ENCODE measurements at places on chromosomes 7 and 10.

DNA sequence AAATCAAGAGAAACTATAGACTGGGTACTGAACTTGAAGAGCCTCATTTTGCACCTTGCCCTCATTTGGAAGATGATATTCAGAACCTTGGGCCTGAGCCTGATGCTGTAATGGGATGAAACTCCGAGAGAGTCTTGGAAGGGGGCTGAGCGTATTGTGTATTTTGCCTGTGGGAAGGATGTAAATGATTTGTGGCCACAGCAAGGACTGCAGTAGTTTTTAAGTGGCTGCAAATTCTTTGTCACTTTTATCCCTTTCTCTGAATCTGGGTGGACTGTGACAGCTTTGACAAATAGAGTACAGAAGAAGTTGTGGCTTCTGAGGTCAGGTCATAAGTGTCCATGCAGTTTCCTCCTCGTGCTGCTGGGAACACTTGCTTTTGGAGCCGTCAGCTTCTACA is 221.2 kb downstream of the ADRA2A start:
- DNase-seq, result peak; percentile 10
- H3K4me3 ChIP-seq, result no peak overlapping the region

DNA sequence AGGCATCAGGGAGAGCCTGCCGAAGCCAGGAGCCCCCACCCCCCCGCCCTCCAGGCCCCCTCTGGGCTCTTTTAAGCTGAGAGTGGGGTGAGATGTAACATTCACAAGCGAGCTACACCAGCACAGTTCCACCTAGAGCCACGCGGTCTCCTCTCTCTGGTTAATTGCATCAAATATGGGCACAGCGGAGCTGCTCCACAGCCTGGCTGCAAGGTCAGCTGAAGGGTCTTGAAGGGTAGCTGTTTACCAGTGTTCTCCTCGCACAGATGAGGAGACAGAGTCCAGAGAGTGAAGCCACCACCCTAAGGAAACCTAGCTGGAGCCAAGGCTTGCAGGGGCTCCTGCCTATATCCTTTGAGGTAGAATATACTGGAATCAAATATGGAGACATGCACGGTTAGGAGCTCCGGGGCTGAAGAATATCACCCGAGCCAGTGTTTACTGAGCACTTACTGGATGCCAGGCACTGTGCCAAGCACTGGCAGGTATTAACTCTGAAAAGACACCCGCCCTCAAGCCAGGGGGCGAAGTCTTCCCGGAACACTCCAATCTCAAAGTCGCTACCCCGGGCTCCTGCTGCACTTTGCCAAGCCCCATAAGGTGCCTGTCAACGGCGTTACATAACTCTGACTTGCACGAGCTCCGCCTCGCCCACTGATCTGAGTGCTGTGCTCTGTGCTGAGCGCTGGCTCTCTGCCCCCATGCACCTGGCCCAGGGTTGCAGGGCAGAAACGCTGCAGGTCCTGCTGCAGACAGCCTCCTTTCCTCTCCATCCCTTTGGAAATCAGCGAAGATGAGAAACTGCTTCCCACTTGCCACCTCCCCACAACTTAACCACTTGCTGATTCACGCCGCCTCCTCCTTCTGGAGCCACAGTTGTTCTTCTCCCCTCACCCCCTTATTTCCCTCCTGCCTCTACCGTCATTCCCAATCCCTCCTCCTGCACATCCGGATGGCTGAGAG is 5.4 kb downstream of the CHST15 start:
- H3K36me3 ChIP-seq, result no peaks in the 10 kb centered on the region
- no peaks in the 10 kb centered on the region for H3K27me3 ChIP-seq
- no peak for DNase-seq
- H3K27ac ChIP-seq, result no peak overlapping the region

DNA sequence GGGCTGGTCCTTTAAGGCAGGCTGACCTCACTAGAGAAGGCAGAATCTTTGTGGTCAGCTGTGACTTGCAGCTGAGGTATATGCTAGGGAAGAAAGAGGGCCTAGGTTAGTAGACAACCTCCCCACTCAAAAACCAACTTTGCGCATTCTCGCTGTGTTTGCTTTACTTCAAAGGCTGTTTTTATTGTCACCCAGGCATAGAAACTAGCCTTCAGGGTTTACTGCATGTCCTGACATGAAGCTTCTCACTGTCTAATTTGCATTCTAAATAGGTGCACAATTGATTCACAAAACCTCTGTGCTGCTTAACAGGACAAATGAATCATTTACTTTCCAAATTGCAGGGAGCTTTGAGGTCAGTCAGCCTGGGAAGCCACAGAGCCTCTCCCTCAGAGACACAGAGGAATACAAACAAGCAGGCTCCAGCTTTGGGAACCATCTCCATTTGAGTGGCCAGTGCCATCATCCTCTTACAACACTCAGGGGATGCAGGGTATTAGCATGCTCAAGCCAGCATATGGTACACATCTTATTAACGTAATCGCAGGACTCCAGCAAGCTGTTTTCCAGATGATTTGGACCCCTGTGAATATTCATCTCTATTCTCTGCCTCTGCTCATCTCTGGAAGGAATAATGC is 596.4 kb upstream of the GHITM start:
- no peak overlapping the region for H3K27ac ChIP-seq
- DNase-seq, result no peak
- H3K36me3 ChIP-seq, result no peaks in the 10 kb centered on the region
- H3K27me3 ChIP-seq, result no peaks in the 10 kb centered on the region
- H3K4me3 ChIP-seq, result no peak overlapping the region
- H3K4me1 ChIP-seq, result no peaks in the 10 kb centered on the region

DNA sequence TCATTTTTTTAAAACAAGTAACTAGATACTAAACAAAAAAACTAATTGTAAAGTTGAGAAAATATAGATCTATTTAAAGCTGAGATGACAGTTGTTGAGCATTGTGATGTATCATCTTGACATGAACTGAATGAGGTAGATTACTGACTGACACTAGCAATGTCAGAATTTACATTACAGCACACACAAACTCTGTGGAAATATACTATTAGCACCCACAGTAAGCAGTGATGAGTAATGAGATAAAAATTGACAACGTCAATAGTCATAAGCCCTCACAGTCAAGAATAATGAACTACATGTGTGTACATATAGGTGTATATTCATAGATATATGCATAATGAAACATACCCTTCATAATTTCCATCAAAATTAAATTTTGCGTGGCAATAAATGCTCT is 368.4 kb downstream of the TFEC start:
- no peak for DNase-seq
- H3K27ac ChIP-seq, result no peak overlapping the region
- H3K27me3 ChIP-seq, result no peaks in the 10 kb centered on the region
- H3K36me3 ChIP-seq, result no peaks in the 10 kb centered on the region
- no peak overlapping the region for H3K4me3 ChIP-seq

DNA sequence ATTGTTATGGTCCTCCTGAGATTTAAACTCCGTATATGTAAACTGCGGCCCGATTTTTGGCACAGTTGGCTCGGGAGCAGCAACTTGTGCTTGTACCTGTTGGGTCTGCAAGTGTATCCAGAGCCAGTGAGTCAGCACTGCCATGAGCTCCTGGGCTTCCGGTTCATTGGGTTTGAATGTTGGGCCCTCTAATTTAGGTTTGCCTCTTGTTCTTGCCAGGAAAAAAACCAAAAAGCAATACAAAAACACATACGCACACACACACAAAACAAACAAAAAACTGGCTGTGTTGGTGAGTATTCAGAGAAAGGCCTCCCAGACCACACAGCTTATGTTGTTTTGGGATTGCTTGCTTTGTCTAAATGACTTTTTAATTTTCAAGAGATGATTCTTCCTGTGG is 26.3 kb downstream of the SND1 start:
- no peak overlapping the region for H3K4me3 ChIP-seq
- DNase-seq, result no peak
- H3K36me3 ChIP-seq, result no peaks in the 10 kb centered on the region
- H3K4me1 ChIP-seq, result no peaks in the 10 kb centered on the region
- no peaks in the 10 kb centered on the region for H3K27me3 ChIP-seq

DNA sequence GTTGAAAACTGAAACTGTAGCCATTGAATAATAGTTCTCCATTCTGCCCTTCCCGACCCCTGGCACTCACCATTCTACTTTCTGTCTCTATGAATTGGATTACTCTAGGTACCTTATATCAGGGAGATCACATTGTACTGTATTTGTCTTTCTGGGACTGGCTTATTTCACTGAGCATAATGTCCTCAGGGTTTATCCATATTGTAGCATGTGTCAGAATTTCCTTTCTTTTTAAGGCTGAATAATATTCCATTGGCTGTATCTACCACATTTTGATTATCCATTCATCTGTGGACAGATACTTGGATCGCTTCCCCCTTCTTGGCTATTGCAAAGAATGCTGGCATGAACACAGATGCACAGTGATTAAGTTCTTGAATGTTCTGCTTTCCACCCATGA is 107.4 kb downstream of the CDH23 start:
- no peaks in the 10 kb centered on the region for H3K4me1 ChIP-seq
- no peaks in the 10 kb centered on the region for H3K27me3 ChIP-seq

GRCh38 chr10:18735711-18736110 is 76.5 kb downstream of the ARL5B start:
- DNase-seq, result no peak
- H3K27me3 ChIP-seq, result no peaks in the 10 kb centered on the region
- no peaks in the 10 kb centered on the region for H3K36me3 ChIP-seq
- no peak overlapping the region for H3K27ac ChIP-seq
- H3K4me3 ChIP-seq, result no peak overlapping the region

DNA sequence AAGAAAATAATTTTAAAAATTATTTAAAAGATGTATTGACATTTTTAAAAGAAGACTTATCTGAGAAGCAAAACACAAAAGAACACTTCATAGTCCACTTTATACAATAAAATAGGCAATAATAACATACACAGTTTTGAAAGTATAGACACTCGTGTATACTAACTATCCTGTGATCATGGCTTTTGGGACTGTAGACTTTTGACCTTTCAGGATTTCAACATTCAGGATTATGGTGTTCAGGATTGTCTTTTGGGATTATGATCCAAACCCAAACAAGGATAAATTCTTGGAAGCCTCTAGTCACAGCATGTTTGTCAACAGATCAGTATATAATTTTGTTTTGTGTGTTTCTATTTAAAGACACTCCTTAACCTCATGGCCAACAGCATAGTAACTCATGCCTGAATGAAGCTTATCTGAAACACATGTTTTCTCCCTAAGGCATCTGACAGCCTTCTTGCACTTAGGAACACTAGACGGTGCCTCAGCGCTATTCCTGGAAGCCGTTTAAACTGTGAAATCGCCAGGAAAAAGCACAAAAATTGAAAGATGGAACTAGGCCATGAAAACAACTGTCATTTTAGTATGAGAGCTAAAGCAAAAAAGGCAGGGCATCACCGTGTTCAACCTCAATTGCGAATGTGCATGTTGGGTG is 29.9 kb downstream of the GSAP start:
- H3K27me3 ChIP-seq, result no peaks in the 10 kb centered on the region
- H3K4me3 ChIP-seq, result no peak overlapping the region
- no peaks in the 10 kb centered on the region for H3K36me3 ChIP-seq
- no peaks in the 10 kb centered on the region for H3K4me1 ChIP-seq
- H3K27ac ChIP-seq, result no peak overlapping the region
- DNase-seq, result no peak

GRCh38 chr10:71659111-71659634 is 60.4 kb downstream of the C10orf105 start:
- no peak overlapping the region for H3K4me3 ChIP-seq
- peak; percentile 61 for DNase-seq
- no peaks in the 10 kb centered on the region for H3K36me3 ChIP-seq
- peaks cover 9% of the 10 kb centered on the region for H3K4me1 ChIP-seq
- no peak overlapping the region for H3K27ac ChIP-seq

DNA sequence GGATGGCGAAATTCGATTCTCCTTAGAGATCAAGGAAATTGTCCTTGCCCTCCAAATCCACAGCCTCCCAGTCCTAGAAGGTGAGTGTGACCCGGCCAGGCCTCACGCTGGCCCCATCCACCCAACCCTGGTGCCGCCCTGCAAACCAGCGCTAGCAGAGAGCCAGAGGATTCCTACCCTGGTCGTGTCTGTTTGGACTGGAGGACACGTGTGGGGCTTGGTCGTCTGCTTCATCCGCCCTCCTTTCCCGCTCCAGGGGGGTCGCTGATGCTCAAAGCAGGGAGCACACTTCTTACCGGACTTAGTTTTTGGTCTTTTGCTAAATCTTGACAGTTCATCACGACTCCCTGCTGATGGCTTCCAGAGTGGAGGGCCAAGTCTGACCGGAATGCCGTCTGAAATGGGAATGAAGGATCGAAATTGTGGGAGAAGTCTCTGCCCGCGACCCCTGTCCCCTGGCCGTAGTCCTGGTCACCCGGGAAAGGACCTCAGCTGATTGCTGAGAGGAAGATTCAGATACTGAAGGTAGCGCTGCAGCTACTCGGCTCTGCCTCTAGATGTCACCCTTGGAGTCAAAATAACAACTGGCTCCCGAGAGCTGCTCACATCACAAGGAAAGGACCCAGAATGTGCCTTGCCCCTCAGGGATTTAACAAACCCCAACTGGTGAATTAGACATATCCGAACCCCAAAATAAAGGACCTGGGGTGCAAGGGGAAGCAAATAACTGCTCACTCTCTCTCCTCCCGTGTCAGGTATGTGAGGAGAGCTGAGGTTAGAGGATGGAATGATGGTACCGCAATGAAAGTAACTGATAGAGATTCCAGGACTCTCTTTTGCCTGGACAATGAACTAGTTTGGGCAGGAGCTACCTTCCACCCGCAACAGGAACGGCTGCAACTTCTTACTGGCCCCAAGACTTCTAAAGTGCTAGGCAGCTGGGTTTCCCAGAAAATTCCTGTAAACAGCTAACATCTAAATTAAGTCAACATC is 23.5 kb upstream of the ORC5 start:
- H3K4me3 ChIP-seq, result no peak overlapping the region
- no peak overlapping the region for H3K27ac ChIP-seq
- no peaks in the 10 kb centered on the region for H3K4me1 ChIP-seq
- peak; percentile 75 for DNase-seq
- H3K36me3 ChIP-seq, result no peaks in the 10 kb centered on the region

GRCh38 chr7:16644636-16645592 is 640 bp downstream of the ANKMY2 start:
- no peaks in the 10 kb centered on the region for H3K36me3 ChIP-seq
- no peak for DNase-seq
- peaks cover 7% of the 10 kb centered on the region for H3K4me1 ChIP-seq
- no peaks in the 10 kb centered on the region for H3K27me3 ChIP-seq

DNA sequence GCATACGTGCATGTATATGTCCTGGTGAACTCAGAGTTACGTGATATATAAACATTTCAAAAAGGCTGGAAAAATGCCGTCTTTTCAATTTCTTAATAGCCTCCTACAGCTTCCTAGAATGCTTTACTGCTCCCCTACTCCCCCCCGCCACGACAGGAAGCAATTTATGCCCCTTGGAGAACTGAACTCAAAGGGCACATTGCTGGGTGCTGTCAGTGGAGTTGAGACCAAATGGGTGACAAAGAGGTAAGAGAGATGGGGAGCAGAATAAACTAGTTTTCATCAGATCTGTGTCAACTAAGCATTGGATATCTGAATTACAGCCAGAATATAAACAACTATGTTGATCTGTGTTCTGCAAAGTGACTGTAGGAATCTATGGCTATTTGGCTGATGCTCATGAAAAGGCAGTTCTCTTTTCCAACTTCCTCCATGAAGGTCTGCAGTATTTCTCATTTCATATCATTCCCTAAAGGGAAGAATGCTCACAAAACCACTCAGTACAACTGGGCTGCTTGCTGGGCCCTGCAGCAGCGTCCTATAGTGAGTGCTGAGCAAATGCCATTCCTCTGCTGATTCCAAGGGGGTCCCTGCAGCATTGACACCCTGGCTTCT is 171.3 kb upstream of the HPS1 start:
- no peaks in the 10 kb centered on the region for H3K27me3 ChIP-seq
- H3K4me3 ChIP-seq, result no peak overlapping the region
- no peaks in the 10 kb centered on the region for H3K4me1 ChIP-seq
- no peak for DNase-seq
